Endodermal cell (in vitro differentiated cells): ENCODE measurements at places on chromosomes 5 and 9. TPM values are rescaled to one million over a fixed set of nuclear protein-coding genes. Genes with fewer than 3 reads are reported as not detected.

DNA sequence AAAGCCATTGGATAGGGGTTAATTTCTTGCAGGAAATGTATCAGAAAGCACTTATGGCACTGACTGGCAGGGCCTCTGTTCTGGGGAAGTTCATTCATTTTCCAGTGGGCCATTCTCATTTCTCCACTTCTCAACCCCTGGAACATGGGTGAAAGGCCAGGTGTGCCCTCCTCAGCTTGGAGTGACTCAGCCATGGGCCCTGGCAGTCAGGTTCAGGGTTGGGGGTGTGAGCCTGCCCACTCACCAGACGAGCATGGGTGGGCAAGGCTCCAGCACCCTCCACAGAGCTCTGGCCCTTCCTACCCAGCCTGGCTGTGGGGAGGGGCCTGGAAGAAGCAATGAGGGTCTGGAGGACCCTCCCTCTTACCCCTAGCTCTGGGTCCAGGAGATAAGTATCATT lies 174.4 kb downstream of the HSPA4 start:
- DNase-seq, result peak; percentile 26
- no peak overlapping the region for H3K27ac ChIP-seq
- H3K4me3 ChIP-seq, result no peak overlapping the region

- no peaks in the 10 kb centered on the region for H3K27me3 ChIP-seq
- no peaks in the 10 kb centered on the region for H3K36me3 ChIP-seq
- DNase-seq, result peak; percentile 59
- H3K27ac ChIP-seq, result peak overlapping the region; percentile 94
Observed at GRCh38 chr5:139669662-139670368, 21.7 kb downstream of the CXXC5 start.

GRCh38 chr9:130172161-130172857 lies at the start of gene NCS1:
Gene NCS1 (plus strand): TSS chr9:130172404. CDS start chr9:130172664, 260 bp downstream.
- peak within 1 kb of the TSS; percentile 77 for H3K4me3 ChIP-seq
- H3K4me1 ChIP-seq, result peaks cover 9% of the 10 kb centered on the region
- H3K36me3 ChIP-seq, result no peaks in the 10 kb centered on the region
- no peak within 1 kb of the TSS for H3K27ac ChIP-seq
- H3K27me3 ChIP-seq, result no peaks in the 10 kb centered on the region

LRRC19 gene
- total RNA-seq, result not detected in 2 replicates

CARTPT gene
- total RNA-seq, result not detected in 3 replicates

- no peaks in the 10 kb centered on the region for H3K36me3 ChIP-seq
- H3K27me3 ChIP-seq, result no peaks in the 10 kb centered on the region
- no peak for DNase-seq
Observed at GRCh38 chr5:122262103-122262502, 49.9 kb upstream of the SNCAIP start.

DNA sequence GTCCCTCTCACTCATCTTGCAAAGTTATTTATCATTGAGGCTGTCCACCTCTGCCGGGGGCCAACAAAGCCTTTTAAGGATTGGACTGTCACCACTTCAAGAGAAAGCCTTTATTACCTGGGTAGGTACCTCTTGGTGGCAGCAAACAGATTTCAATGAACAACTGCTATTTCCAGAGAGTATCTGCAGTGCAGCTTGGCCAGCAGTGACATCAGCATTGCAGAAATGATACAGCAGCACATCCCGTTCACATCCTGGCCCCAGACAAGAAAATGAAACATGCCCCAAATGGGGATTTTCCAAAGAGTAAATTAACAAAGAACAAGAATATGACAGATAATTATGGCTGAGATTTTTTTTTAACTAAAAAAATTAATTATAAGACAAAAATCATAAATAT lies 2.3 kb upstream of the SPATA6L start:
- H3K36me3 ChIP-seq, result no peaks in the 10 kb centered on the region
- no peak overlapping the region for H3K4me3 ChIP-seq
- H3K27me3 ChIP-seq, result no peaks in the 10 kb centered on the region
- peaks cover 7% of the 10 kb centered on the region for H3K4me1 ChIP-seq
- no peak for DNase-seq
- H3K27ac ChIP-seq, result no peak overlapping the region

- peaks cover 25% of the 10 kb centered on the region for H3K27me3 ChIP-seq
- no peak for DNase-seq
- H3K4me3 ChIP-seq, result no peak overlapping the region
- peaks cover 3% of the 10 kb centered on the region for H3K4me1 ChIP-seq
- no peak overlapping the region for H3K27ac ChIP-seq
Observed at GRCh38 chr5:140174014-140174413, 974 bp upstream of the CYSTM1 start.

DNA sequence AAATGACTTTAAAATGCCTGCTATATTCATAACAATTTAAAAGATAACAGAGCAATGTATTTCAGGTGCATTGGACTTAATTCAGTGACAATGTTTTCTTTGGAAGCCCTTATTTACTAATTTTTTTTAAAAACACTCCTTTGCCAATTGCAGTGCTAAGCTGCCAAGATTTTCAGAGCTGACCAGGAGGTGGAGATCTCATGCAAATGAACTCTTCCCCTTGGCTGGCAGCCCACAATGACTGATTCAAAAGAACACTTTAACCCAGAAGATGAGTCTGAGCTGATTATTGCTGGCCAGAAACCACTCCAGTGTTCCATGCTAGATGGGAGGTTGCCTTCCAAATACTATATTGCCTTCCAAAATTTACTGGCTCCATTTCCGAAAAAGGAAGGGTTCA lies 128.3 kb upstream of the CCNH start:
- no peak overlapping the region for H3K4me3 ChIP-seq
- no peak overlapping the region for H3K27ac ChIP-seq
- no peaks in the 10 kb centered on the region for H3K36me3 ChIP-seq
- no peaks in the 10 kb centered on the region for H3K27me3 ChIP-seq

- no peak overlapping the region for H3K4me3 ChIP-seq
- peaks cover 65% of the 10 kb centered on the region for H3K27me3 ChIP-seq
- H3K4me1 ChIP-seq, result no peaks in the 10 kb centered on the region
- H3K27ac ChIP-seq, result no peak overlapping the region
- H3K36me3 ChIP-seq, result no peaks in the 10 kb centered on the region
- DNase-seq, result no peak
Observed at GRCh38 chr5:77569409-77569808, 69.1 kb downstream of the OTP start.

- H3K4me1 ChIP-seq, result no peaks in the 10 kb centered on the region
- no peak for DNase-seq
- H3K36me3 ChIP-seq, result no peaks in the 10 kb centered on the region
- no peaks in the 10 kb centered on the region for H3K27me3 ChIP-seq
Observed at GRCh38 chr9:126062158-126062886, 264.3 kb upstream of the MVB12B start.

- no peaks in the 10 kb centered on the region for H3K27me3 ChIP-seq
- no peaks in the 10 kb centered on the region for H3K4me1 ChIP-seq
- no peak overlapping the region for H3K27ac ChIP-seq
Observed at GRCh38 chr5:110105692-110106091, 416.0 kb downstream of the MAN2A1 start.

ANXA1 gene
- 8.9 and 12.4 TPM in 2 replicates for total RNA-seq

RRAGA gene
- 47.2 and 49.7 TPM in 2 replicates for total RNA-seq

PDZD2 gene
- total RNA-seq, result 2.9 to 6.6 TPM (median 5.6 TPM) in 3 replicates

- no peaks in the 10 kb centered on the region for H3K36me3 ChIP-seq
- H3K4me3 ChIP-seq, result no peak overlapping the region
- no peaks in the 10 kb centered on the region for H3K4me1 ChIP-seq
- no peak overlapping the region for H3K27ac ChIP-seq
Observed at GRCh38 chr5:149378241-149378820, 761 bp downstream of the IL17B start.

GRCh38 chr5:53430618-53431252 lies 49.7 kb upstream of the FST start:
- no peak for DNase-seq
- no peak overlapping the region for H3K4me3 ChIP-seq
- H3K27me3 ChIP-seq, result no peaks in the 10 kb centered on the region
- H3K4me1 ChIP-seq, result peaks cover 15% of the 10 kb centered on the region
- no peaks in the 10 kb centered on the region for H3K36me3 ChIP-seq
- H3K27ac ChIP-seq, result no peak overlapping the region

CDH12 gene
- 0.81 and 0.90 TPM in 2 replicates for total RNA-seq

GRCh38 chr5:59099270-59099994 lies 516.6 kb downstream of the RAB3C start:
- no peak for DNase-seq
- no peaks in the 10 kb centered on the region for H3K27me3 ChIP-seq
- H3K27ac ChIP-seq, result no peak overlapping the region

SLC45A2 gene
- not detected in 3 replicates for total RNA-seq

DNA sequence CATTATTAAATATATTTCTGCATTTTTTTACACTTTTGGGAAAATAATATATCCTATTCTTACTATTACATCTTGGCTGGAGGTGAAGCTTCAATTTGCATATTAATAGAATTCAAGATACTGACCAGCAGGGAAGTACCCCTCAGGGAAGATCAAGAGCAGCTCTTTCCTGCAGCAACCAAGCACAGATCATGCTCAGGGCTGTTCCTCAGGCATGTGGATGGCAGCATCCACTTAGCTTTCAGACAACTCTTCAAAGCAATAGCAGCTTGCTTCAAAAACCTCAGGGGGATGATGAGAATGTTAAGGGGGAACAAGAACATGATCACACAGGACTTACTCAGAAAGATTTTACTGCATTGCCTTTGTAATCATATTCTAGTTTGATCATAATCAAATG lies 731.8 kb downstream of the SEMA5A start:
- H3K27me3 ChIP-seq, result no peaks in the 10 kb centered on the region
- DNase-seq, result no peak
- no peak overlapping the region for H3K27ac ChIP-seq
- no peaks in the 10 kb centered on the region for H3K36me3 ChIP-seq

DNA sequence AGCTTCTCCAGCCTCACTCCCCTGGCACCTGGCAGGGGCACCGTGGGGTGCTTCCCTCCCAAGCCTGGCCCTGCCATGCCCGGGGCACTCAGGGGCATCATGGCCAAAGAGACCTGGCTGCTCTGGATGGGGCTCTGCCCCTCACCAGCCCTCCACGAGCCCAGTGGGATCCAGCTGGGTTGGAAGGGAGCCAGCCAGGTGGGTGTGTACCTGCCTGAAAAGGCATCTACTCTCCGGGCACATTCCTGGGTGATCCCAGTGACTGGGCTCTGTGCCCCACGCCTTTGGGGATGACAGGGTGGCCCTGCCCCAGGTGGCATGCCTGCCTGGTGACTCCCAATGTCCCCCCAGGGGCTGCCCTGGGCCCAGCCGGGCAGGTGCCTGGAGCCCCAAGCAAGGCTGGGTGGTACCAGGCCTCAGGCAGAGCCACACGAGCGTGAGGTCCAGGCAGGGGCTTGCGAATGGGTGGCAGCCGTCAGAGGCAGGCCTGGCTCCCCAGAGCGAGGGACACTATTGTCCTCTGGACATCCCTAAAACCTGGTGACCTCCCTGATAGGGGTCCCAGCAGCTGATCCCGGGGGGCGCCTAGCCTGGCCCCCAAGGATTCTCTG lies 777 bp downstream of the GPSM1 start:
- H3K4me1 ChIP-seq, result peaks cover 17% of the 10 kb centered on the region
- no peak for DNase-seq
- peak overlapping the region; percentile 81 for H3K27ac ChIP-seq
- no peaks in the 10 kb centered on the region for H3K27me3 ChIP-seq
- H3K4me3 ChIP-seq, result peak overlapping the region; percentile 86
- peaks cover 4% of the 10 kb centered on the region for H3K36me3 ChIP-seq

- H3K4me1 ChIP-seq, result no peaks in the 10 kb centered on the region
- no peak overlapping the region for H3K4me3 ChIP-seq
- peaks cover 8% of the 10 kb centered on the region for H3K36me3 ChIP-seq
- H3K27me3 ChIP-seq, result no peaks in the 10 kb centered on the region
Observed at GRCh38 chr5:83528439-83528769, 56.9 kb downstream of the VCAN start.

CLIC3 gene
- 0.43 TPM in 1 of 2 replicates, not detected in the other for total RNA-seq

GRCh38 chr5:26649000-26649399 lies 389.4 kb downstream of the CDH9 start:
- no peaks in the 10 kb centered on the region for H3K4me1 ChIP-seq
- H3K27ac ChIP-seq, result no peak overlapping the region
- H3K4me3 ChIP-seq, result no peak overlapping the region
- H3K27me3 ChIP-seq, result no peaks in the 10 kb centered on the region

GRCh38 chr5:113197456-113198200 lies 221.0 kb downstream of the DCP2 start:
- peak; percentile 38 for DNase-seq
- H3K4me3 ChIP-seq, result peak overlapping the region; percentile 11
- peaks cover 23% of the 10 kb centered on the region for H3K4me1 ChIP-seq
- peaks cover 79% of the 10 kb centered on the region for H3K36me3 ChIP-seq
- no peak overlapping the region for H3K27ac ChIP-seq

TAF1L gene
- total RNA-seq, result not detected in 3 replicates

ITGA1 gene
- total RNA-seq, result 1.4 to 3.5 TPM (median 2.1 TPM) in 3 replicates

SLC6A7 gene
- not detected in 2 replicates for total RNA-seq

DNA sequence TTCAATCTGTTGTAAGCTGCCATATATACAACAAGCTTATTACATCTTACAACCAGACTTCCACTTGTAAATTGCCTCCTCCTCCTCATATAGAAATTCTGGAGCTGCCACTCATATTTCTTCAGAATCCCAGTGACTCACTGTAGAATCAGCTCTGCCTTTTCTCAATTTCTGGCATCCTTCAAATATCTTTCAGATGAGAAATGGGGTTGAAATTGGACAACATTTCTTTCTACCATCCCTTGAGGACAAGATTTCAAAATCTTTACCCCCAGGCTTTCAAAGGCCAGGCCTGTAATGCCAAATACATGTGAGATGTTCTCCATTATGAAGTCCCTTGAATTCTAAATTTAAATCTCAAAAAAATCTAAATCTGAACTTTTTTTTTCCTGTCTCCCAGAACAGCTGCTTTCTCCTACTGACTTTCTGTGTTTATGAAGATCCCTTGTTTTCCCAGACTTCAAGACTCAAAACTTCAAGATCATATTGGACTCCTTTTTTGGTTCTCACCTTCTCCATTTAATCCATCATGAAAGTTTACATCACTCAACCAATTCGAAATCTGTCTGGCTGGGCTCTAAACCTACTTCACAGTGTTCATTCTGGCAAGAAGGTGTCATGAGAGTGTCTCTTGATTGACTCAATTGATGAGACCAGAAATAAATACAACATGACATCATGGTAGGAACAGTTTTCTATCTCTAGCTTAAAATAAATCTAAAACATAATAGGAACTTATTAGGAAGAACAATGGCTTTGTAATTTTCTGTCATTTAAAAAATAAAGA lies 109.8 kb downstream of the HMHB1 start:
- H3K27me3 ChIP-seq, result no peaks in the 10 kb centered on the region
- DNase-seq, result no peak
- no peaks in the 10 kb centered on the region for H3K36me3 ChIP-seq

GRCh38 chr5:143752165-143752850 lies 59.7 kb upstream of the HMHB1 start:
- no peak overlapping the region for H3K27ac ChIP-seq
- no peak for DNase-seq
- H3K36me3 ChIP-seq, result no peaks in the 10 kb centered on the region

GRCh38 chr9:135909371-135909770 lies 2.0 kb upstream of the CAMSAP1 start:
- no peak for DNase-seq
- H3K4me1 ChIP-seq, result peaks cover 3% of the 10 kb centered on the region
- no peak overlapping the region for H3K27ac ChIP-seq
- peaks cover 60% of the 10 kb centered on the region for H3K36me3 ChIP-seq

DNA sequence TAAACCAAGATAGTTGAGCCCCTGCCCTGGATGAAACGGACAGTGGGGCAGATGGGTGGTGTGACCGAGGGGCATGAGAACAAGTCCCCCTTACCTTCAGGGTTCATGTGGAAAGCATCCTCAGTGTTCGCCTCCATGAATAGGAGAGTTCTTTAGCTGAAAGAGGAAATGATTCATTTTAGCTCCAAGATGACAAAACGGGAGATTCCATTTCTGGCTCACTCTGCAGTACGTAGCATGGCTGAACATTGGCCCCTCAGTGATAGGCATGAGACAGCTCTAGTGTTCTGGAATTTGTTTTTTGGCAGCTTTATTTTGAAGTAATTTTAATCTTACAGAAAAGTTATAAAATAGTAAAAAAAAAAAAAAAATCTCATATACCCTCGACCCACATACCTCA lies 70.2 kb upstream of the AGXT2 start:
- DNase-seq, result no peak
- no peaks in the 10 kb centered on the region for H3K27me3 ChIP-seq
- no peaks in the 10 kb centered on the region for H3K36me3 ChIP-seq
- H3K4me3 ChIP-seq, result no peak overlapping the region
- H3K27ac ChIP-seq, result no peak overlapping the region

SSNA1 gene
- 63.7 and 67.7 TPM in 2 replicates for total RNA-seq
